Suppressor macrophage treated with lipopolysaccharide for 1 hour (primary cell): ENCODE measurements at places on chromosomes 5 and 9.

GRCh38 chr5:146076455-146076854 lies 28.9 kb downstream of the PLAC8L1 start:
- no peak for DNase-seq

- DNase-seq, result no peak
Observed at GRCh38 chr9:120974181-120974580, 47.6 kb upstream of the TRAF1 start.

GRCh38 chr9:18296702-18297055 lies 177.3 kb upstream of the ADAMTSL1 start:
- DNase-seq, result no peak

GRCh38 chr5:138954257-138955012 lies 79.3 kb upstream of the LRRTM2 start:
- no peak for DNase-seq

- DNase-seq, result no peak
Observed at GRCh38 chr9:85528142-85528541, 213.6 kb downstream of the AGTPBP1 start.
